ENCODE measurements at places on chromosomes 11 and 22. TPM values are rescaled to one million over a fixed set of nuclear protein-coding genes. Genes with fewer than 3 reads are reported as not detected.

The CASP4 gene
- total RNA-seq = 107 TPM

The CPT1B gene
- total RNA-seq = 0.51 TPM

The EML3 gene
- 40.0 TPM for total RNA-seq

The EFCAB6 gene
- 1.5 TPM for total RNA-seq

The CSNK1E gene
- total RNA-seq = 64.8 TPM

The APLNR gene
- total RNA-seq = 3.4 TPM

The FAR1 gene
- 26.5 TPM for total RNA-seq

The RIBC2 gene
- total RNA-seq = not detected

The LINC01488 gene
- not detected for total RNA-seq

The SMTNL1 gene
- not detected for total RNA-seq

The SAA2 gene
- total RNA-seq = 0.47 TPM

The MMP27 gene
- total RNA-seq = not detected

The KIRREL3 gene
- total RNA-seq = 0.23 TPM

The PNPLA5 gene
- total RNA-seq = not detected

The SPA17 gene
- 9.1 TPM for total RNA-seq

The JHY gene
- 1.4 TPM for total RNA-seq

The MUC5AC gene
- total RNA-seq = not detected

The VPREB3 gene
- total RNA-seq = not detected

The PDE2A gene
- 3.9 TPM for total RNA-seq

The FAM111A gene
- total RNA-seq = 11.3 TPM

The C11orf42 gene
- total RNA-seq = not detected

The MMP11 gene
- total RNA-seq = 12.3 TPM

The CCDC116 gene
- not detected for total RNA-seq

The OR5B2 gene
- not detected for total RNA-seq

The SLC22A8 gene
- total RNA-seq = not detected
